Naive thymus-derived CD4-positive, alpha-beta T cell (primary cell): ENCODE measurements at places on chromosomes 13 and 19. TPM values are rescaled to one million over a fixed set of nuclear protein-coding genes. Genes with fewer than 3 reads are reported as not detected.

DNA sequence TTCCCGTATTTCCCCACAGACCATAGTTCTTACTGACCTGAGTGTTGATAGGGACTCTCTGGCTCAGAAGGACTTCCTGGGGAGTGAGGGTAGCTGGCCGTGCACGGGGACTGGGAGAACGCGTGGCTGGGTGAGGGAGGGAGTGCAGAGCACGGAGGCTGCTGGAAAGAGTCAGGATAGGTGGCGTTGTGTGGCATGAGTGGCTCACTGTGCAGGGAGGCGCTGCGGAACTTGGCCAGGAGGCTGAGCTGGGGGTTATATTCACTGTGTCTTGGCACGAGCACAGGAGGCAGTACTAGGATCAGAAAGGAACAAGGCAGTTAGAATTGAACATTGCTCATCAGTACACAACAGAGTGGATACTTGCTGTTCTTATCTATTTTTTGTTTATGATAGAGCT is 47.4 kb downstream of the SMAD9 start:
- DNase-seq: no peak

DNA sequence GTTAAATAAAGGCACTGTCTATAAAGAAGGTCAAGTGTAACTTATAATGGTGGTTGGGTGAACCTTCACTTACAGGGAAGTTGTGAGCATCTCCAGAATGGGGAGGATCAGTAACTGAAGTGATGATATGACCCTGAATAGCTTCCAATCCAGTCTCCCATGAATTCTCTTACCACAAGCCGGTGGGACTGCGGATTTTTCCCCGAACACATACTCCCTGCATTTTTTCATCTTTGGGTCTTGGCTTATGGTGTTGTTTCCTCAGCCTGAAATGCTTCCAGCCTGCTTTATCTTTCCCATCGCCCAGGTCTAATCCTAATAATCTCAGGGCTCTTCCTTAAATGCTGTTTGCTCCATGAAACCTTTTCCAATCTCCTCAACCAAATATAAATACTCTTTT is 2.0 kb upstream of the CSNK1A1L start:
- no peak for DNase-seq

GRCh38 chr19:19643158-19644053 is at the start of gene GMIP:
Gene GMIP, minus strand, starts transcription at chr19:19643657. Its CDS starts 128 bp downstream, at chr19:19643529.
- peak; percentile 88 for DNase-seq

The MARCHF2 gene
- total RNA-seq: 42.1 TPM

DNA sequence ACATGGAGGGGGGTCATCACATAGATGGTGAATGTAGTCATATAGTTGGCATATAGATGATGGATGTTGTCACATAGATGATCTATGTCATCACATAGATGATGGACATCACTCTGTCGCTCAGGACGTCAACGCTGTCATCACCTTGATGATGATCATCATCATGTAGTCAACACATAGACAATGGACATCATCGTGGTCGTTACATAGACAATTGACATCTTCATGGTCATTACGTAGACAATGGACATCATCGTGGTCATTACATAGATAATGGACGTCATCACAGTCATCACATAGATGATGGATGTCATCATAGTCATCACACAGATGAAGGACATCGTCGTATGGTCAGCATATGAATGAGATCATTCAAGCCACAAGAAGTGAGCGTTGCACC is 28.6 kb upstream of the SLC15A1 start:
- DNase-seq: no peak

GRCh38 chr13:39967199-39967959 is 311.9 kb downstream of the COG6 start:
- DNase-seq: no peak
